ENCODE measurements at places on chromosomes 2 and 18. TPM values are rescaled to one million over a fixed set of nuclear protein-coding genes. Genes with fewer than 3 reads are reported as not detected.

Gene MCFD2
- total RNA-seq: 127 TPM

DNA sequence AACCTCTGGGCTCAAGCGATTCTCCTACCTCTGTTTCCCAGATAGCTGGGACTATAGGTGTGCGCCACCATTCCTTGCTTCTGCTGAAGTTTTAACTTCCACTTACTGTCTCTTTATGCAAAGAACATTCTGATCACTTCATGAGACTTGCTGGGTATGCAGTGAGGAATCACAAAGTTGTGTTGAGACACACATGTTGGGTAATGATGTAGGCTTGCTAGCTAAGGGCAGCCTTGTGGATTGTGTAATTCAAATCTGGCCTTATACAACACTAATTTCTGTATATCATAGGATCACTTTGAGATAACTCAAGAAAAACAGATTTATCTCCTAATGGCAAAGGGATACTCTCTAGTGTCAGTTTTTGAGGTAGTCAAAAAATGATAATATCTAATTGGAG, 24.2 kb downstream of the XRCC5 start:
- peaks cover 3% of the 10 kb centered on the region for H3K4me1 ChIP-seq
- H3K27me3 ChIP-seq: no peaks in the 10 kb centered on the region
- no peak overlapping the region for H3K4me3 ChIP-seq
- H3K27ac ChIP-seq: no peak overlapping the region

- no peak overlapping the region for H3K27ac ChIP-seq
- no peaks in the 10 kb centered on the region for H3K36me3 ChIP-seq
- H3K27me3 ChIP-seq: no peaks in the 10 kb centered on the region
- no peak for DNase-seq
Measured at GRCh38 chr2:16281451-16282335, 341.3 kb downstream of the MYCN start.

DNA sequence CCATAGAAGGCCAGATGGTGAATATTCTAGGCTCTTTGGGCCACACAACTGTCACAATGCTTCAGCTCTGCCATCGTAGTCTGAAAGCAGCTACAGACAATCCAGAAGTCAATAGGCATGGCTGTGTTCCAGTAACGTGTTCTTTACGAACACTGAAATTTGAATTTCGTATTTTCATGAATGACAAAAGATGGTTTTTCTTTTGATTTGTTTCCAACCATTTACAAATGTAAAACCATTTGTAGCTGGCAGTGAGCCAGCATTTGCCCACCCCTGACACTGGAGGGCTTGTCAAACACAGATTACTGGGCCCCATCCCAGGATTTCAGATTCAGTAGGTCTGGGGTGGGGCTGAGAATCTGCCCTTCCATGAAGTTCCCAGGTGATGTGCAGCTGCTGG, 83.0 kb upstream of the ATG16L1 start:
- H3K4me3 ChIP-seq: no peak overlapping the region
- H3K27me3 ChIP-seq: no peaks in the 10 kb centered on the region
- no peak overlapping the region for H3K27ac ChIP-seq
- no peaks in the 10 kb centered on the region for H3K4me1 ChIP-seq

Data from thoracic aorta (tissue), 2 donors.